ENCODE measurements at places on chromosomes 2 and 18. TPM values are rescaled to one million over a fixed set of nuclear protein-coding genes. Genes with fewer than 3 reads are reported as not detected.

GRCh38 chr18:1998121-1998520 is 573.2 kb downstream of the METTL4 start:
- no peaks in the 10 kb centered on the region for H3K4me1 ChIP-seq
- no peaks in the 10 kb centered on the region for H3K36me3 ChIP-seq
- no peaks in the 10 kb centered on the region for H3K27me3 ChIP-seq
- no peak overlapping the region for H3K4me3 ChIP-seq

DNA sequence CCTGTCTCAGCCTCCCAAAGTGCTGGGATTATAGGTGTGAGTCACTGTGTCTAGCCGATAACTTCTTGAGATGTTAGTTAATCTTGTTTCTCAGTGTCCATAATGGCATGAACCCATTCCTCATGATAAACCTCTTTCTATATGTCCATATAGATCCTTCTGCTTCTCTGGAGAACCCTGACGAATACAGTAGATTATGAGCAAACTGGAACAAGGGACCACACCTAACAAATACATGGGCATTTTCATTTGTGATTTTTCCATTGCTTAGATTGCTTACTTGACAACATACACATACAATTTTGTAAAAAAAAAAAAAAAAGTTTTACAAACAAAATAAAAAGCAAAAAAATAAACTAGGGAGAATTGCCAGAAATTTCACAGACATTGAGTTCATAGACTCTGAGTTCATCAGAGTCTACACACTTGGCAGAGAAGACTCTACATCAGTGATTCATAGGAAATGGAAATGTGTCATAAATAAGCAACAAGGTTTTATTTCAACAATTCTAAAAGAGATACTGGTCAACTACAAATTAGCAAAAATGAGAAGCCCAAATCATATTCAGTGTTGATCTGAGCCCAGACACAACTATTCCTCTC is 96.7 kb downstream of the GALR1 start:
- no peak for DNase-seq
- no peak overlapping the region for H3K27ac ChIP-seq
- no peak overlapping the region for H3K4me3 ChIP-seq
- no peaks in the 10 kb centered on the region for H3K36me3 ChIP-seq

- H3K4me1 ChIP-seq, result no peaks in the 10 kb centered on the region
- H3K27me3 ChIP-seq, result no peaks in the 10 kb centered on the region
- H3K4me3 ChIP-seq, result no peak overlapping the region
- DNase-seq, result no peak
These were observed 19.4 kb upstream of the ALPI start for GRCh38 chr2:232436381-232437194.

DNA sequence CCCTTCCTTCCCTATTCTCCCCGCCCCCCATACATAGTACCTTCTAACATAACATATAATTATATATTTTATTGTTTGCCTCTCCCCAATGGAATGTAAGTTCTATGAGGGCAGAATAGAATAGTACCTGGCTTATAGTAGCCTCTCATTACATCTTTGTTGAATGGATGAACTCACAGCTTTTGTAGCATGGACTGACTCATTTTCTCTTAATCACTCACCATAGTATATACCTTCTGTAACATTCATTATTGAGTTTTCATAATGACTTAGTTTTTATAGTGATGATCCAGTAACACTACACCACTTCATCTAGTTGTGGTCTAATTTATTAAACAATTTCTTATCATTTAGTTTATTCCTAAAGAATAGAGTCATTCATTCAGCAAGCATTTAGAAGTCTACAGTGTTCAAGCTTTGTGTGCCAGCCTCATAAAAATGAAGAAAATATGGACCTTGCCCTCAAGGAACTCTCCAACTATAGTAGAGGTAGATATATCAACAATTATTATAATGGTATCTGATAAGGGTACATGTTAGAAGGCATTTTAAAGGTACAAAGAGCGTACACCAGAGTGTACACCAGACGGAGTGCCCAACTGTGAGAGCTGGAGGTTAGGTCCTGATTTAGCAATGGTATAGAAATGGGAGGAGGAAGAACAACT is 31.1 kb downstream of the NCOA1 start:
- H3K36me3 ChIP-seq, result no peaks in the 10 kb centered on the region
- H3K4me1 ChIP-seq, result no peaks in the 10 kb centered on the region
- H3K4me3 ChIP-seq, result no peak overlapping the region

- no peak overlapping the region for H3K4me3 ChIP-seq
- H3K27ac ChIP-seq, result no peak overlapping the region
- no peaks in the 10 kb centered on the region for H3K4me1 ChIP-seq
- no peaks in the 10 kb centered on the region for H3K36me3 ChIP-seq
These were observed 5.4 kb downstream of the CXCR4 start for GRCh38 chr2:136112317-136113208.

- H3K27ac ChIP-seq, result no peak overlapping the region
- no peaks in the 10 kb centered on the region for H3K4me1 ChIP-seq
- no peaks in the 10 kb centered on the region for H3K36me3 ChIP-seq
- no peak for DNase-seq
These were observed 9.0 kb downstream of the CDKL4 start for GRCh38 chr2:39234754-39235153.

GRCh38 chr2:28539118-28539541 is 43.3 kb downstream of the PLB1 start:
- DNase-seq, result no peak
- no peaks in the 10 kb centered on the region for H3K27me3 ChIP-seq
- no peaks in the 10 kb centered on the region for H3K4me1 ChIP-seq
- H3K36me3 ChIP-seq, result no peaks in the 10 kb centered on the region
- no peak overlapping the region for H3K4me3 ChIP-seq

DNA sequence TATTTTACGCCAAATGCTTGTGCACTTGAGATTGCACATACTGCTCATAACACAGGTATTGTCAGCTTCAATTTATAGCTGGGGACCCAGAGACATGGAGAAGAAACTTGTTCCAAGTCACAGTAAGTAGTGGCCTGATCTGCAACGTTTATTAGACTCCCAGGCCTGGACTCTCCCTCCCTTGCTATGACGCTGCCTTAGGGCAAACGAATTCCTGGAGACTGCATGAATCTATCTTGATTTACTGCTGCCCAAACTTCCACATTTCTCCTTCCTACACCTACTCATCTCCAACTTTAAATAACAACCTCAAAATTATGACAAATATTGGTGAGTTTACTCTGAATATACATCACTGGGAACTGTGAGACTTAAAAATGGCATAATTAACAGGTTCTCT is 145.1 kb upstream of the CCDC195 start:
- DNase-seq, result no peak
- no peak overlapping the region for H3K27ac ChIP-seq
- H3K36me3 ChIP-seq, result no peaks in the 10 kb centered on the region
- no peak overlapping the region for H3K4me3 ChIP-seq

DNA sequence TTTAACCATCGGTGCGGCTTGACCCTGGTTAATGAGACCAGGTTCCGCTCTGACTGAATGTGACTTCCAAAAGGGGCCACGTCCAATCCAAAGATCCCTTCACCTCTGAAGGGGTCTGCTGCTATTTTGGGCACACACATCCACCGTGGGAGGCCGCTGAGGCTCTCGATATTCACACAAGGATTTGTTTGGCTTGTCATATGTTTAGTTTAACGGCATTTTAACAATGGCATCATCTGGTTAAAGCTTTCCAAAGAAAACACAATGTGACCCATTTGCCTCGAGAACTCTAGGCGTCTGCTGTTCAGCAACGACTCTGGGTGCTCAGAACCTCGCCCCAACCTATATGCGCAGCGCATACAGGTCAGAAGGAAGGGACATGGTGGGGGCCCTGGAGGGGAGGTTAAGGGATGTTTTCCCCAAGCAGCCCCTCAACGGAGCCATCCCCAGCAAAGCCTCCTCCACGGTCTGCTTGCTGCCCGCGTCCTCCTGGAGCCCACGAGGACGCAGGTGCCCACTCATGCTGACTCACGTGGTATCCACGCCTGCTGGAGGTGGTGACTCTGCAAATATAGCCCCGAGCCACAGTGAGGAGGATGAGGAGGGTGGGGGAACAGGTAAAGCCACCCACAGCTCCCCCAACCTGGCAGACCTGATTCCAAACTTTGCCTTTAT is 260.3 kb downstream of the HDAC4 start:
- no peak overlapping the region for H3K27ac ChIP-seq
- DNase-seq, result no peak
- H3K4me1 ChIP-seq, result no peaks in the 10 kb centered on the region
- no peaks in the 10 kb centered on the region for H3K36me3 ChIP-seq
- H3K27me3 ChIP-seq, result no peaks in the 10 kb centered on the region

DNA sequence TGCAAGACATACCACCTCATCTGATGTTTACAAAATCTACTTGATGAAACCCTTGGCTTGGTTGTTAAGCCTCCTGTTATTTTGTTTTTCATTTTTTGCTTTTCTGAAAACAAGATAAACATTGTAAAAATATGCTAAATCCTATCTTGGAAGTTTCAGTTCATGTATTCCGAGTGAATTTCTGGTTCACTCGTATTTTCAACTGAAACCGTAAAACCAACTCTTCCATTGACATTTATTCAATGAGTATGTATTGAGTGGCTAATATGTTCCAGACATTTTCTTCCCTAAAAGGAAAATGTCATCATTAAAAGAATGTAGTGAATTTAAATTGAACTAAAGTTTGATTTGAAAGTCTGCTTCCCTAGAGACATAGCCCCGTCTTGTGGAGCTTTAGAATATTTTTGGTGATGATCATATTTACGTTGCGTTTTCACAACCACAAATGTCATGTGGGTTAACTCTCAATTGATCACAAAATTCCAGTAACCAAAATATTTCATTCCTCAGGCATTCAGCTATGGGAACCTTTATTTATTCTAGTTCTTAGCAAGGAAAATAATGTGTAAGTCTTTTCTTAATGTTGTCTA is 204.2 kb downstream of the MBD2 start:
- no peak overlapping the region for H3K27ac ChIP-seq
- no peak overlapping the region for H3K4me3 ChIP-seq
- no peak for DNase-seq
- H3K36me3 ChIP-seq, result no peaks in the 10 kb centered on the region

DNA sequence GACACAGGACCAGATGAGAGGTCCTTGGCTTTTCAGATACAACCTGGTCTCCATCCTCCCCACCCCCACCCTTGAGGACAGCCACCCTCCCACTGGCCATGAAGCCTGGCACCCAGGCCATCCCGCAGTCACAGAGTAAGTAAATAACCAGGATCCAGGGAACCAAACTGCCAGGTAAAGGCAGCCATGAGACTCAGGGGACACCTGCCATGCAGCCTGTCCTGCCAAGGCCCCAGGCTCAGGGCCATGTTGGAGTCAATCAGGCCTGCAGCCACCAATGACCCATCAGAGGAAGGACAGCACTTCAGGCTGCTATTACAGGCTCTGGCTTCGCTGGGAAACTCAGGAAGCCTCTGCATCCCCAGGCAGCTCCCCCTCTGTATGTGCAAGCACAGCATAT is 15.6 kb downstream of the SPATA3 start:
- DNase-seq, result no peak
- H3K27ac ChIP-seq, result no peak overlapping the region
- H3K27me3 ChIP-seq, result no peaks in the 10 kb centered on the region
- H3K4me1 ChIP-seq, result no peaks in the 10 kb centered on the region

DNA sequence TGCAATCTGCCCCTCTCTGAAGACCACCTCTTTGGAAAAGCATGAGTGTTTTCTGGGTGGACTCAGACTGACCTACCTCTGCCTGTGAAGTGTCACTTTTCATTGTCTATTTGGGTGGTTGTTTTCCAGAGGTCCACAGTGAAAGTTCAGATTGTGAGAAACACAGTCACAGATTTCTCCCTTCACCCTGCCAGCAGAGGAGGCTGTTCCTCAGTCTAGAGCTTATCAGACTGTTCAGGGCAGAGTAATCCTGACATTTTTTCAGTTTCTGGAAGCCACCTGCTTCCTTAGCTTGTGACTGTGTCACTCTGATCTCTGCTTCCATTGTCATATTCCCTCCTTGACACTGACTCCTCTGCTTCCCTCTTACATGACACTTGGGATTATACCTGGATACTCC is 55.4 kb upstream of the RMP24 start:
- H3K4me3 ChIP-seq, result no peak overlapping the region
- no peaks in the 10 kb centered on the region for H3K36me3 ChIP-seq
- H3K27me3 ChIP-seq, result no peaks in the 10 kb centered on the region
- no peaks in the 10 kb centered on the region for H3K4me1 ChIP-seq

GRCh38 chr2:98522854-98523253 is 78.2 kb downstream of the INPP4A start:
- no peak overlapping the region for H3K4me3 ChIP-seq
- H3K4me1 ChIP-seq, result no peaks in the 10 kb centered on the region
- no peak for DNase-seq
- no peak overlapping the region for H3K27ac ChIP-seq
- H3K27me3 ChIP-seq, result no peaks in the 10 kb centered on the region

DNA sequence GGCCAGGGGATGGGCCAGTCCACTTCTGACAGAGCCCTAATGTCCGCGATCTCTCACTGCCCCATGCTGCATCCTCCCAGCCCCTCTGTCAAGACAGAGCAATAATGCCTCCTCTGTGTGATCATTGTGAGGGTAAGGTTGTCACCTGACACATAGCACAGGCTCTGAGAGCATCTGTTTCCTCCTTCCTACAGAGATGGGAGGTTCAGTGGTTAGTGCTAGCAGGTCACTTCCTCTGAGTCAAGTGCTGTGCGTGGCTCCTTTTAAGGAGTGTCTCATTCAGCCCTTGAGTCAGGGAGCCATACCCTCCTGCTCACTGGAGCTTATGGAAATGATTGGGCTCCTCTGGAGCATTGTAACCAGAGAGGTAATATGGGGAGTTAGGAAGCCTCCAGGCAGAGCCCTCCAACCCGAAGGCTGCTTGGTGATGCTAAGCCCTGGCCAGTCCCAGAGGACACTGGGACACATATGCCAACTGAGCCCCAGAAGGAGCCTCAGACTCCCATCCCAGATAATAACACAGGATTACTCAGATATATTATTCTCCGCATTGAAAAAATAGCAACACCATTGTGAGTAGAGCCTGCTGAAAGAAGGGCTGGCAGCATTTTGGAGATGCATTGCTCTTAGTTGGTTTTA is 189.0 kb downstream of the GALNT1 start:
- H3K36me3 ChIP-seq, result no peaks in the 10 kb centered on the region
- H3K27ac ChIP-seq, result no peak overlapping the region
- no peaks in the 10 kb centered on the region for H3K4me1 ChIP-seq
- H3K27me3 ChIP-seq, result no peaks in the 10 kb centered on the region

- H3K4me3 ChIP-seq, result no peak overlapping the region
- no peaks in the 10 kb centered on the region for H3K36me3 ChIP-seq
- DNase-seq, result no peak
- H3K27me3 ChIP-seq, result no peaks in the 10 kb centered on the region
These were observed 15.9 kb downstream of the ATP8B1 start for GRCh38 chr18:57787068-57787685.

GRCh38 chr2:8303322-8303832 is 378.5 kb upstream of the ID2 start:
- no peaks in the 10 kb centered on the region for H3K27me3 ChIP-seq
- no peaks in the 10 kb centered on the region for H3K36me3 ChIP-seq
- no peak overlapping the region for H3K4me3 ChIP-seq
- H3K4me1 ChIP-seq, result no peaks in the 10 kb centered on the region
- no peak overlapping the region for H3K27ac ChIP-seq

Gene CAMKMT
- 2.9 TPM for total RNA-seq

Gene LOXHD1
- not detected for total RNA-seq

Gene RFX8
- 1.4 TPM for total RNA-seq

Gene LNPK
- 6.8 TPM for total RNA-seq

Gene LOXL3
- 21.0 TPM for total RNA-seq

Gene PCARE
- not detected for total RNA-seq

Gene CLK1
- 187 TPM for total RNA-seq

Gene OXER1
- not detected for total RNA-seq

Gene ITGA4
- 112 TPM for total RNA-seq
